Right ventricle myocardium superior (tissue), 1 donor: ENCODE measurements at places on chromosomes 16 and 17. TPM values are rescaled to one million over a fixed set of nuclear protein-coding genes. Genes with fewer than 3 reads are reported as not detected.

The MYO15A gene
- total RNA-seq, result 0.11 TPM

The C17orf113 gene
- 0.59 TPM for total RNA-seq

The CAMKK1 gene
- total RNA-seq, result 4.0 TPM

The HOXB9 gene
- not detected for total RNA-seq

The RNU2-1 gene
- 9,490 TPM for total RNA-seq

The CRHR1 gene
- total RNA-seq, result not detected

The GJD3 gene
- 1.3 TPM for total RNA-seq

The HSPB9 gene
- total RNA-seq, result 0.11 TPM

The MMP25 gene
- total RNA-seq, result 1.3 TPM

The SRCIN1 gene
- total RNA-seq, result 2.3 TPM

The PMFBP1 gene
- total RNA-seq, result 0.19 TPM

The WFDC1 gene
- 1.4 TPM for total RNA-seq
